ENCODE measurements at places on chromosomes 16 and 17.
A peak's percentile ranks its signal among the peaks of the same experiment; 100 is the strongest.

- no peak for DNase-seq
These were observed 18.4 kb downstream of the MAP1LC3B start for GRCh38 chr16:87410530-87410929.

DNA sequence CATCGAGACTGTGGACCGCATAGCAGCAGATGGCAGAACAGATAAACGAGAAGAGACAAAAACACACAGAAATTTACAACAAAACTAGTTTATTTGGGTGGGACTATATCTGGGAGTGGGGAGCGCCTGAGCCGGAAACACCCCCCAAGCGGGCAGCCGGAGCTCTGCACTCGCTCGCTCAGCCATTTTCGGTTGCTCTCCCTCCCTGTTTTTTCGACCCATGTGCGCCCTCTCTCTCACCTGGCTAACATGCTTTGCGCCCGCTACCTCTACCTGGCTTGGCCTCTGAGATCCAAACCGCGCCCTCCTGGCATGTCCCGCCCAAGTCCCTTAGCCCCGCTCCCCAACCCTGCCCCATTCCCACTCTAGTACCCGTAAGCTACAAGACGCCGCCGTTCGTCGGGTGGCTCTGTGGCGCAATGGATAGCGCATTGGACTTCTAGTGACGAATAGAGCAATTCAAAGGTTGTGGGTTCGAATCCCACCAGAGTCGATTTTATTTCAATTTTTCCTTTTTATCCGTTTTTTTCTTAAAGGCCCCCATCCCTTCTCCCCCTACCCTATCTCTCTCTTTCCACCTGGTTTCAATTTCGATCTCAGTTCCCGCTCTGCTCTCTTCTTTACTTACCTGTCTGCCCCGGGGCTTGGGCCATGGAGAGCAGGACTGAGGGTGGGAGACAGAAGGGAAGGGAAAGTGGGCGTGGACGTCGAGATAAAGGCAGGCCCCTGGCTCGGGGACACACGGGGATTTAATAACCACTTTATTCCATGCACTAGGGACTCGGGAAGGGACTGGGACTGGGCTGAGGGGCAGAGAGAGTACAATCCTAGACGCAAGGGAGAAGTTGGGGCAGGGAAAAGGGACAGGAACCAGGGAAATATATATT lies 2.4 kb upstream of the ALOXE3 start:
- DNase-seq: peak; percentile 62

GRCh38 chr17:4625181-4625617 lies 16.3 kb downstream of the ALOX15 start:
- DNase-seq: peak; percentile 18

DNA sequence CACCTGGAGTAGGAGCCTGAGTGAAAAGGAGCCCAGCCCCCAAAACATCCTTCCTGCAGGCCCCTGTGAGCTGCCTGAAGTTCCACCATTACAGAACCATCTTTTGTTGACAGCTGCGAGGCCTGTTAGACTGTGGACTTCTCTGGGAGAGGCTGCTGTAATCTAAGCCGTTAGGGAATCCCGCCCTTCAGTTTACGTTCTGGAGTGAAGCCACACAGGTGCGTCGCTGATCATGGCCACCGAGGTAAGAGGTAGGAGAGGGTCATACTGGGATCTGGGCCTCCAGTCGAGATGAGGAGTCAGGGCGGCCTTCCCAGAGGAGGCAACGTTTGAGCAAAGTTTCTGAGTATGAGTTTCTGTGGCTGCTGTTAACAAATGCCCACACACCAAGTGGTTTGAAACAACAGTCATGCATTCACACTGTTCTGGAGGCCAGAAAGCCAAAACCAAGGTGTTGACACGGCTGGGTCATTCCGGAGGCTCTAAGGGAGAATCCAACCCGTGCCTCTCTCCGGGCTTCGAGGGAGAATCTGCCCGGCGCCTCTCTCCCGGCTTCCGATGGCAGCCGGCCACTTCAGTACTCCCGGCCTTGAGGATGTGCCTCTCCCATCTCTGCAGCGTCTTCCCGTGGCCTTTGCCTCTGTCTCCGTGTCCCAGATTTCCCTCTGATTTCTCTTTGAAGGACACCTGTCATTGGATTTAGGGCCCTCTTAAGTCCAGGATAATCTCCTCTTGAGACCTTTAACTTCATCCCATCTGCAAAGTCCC lies 26.6 kb upstream of the ATP2C2 start:
- no peak for DNase-seq

DNA sequence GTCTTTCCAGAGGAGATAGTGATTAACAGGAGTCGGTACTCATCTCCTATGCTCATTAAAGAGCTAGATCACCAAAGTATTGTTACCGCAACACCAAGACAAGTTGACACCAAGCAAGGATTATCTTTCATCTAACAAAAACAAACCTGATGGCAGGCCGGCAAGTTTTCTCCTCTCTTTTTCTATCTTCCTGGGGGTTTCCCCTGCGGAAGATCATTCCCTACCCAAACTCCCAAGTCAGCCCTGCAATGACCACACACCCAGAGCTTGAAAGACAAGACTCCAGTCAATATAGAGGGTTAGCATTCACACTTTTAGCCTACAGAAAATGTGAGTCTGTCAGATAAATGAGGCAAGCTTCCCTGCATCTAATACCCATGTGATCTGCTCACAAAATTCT lies 312.1 kb downstream of the SOX9 start:
- DNase-seq: no peak

DNA sequence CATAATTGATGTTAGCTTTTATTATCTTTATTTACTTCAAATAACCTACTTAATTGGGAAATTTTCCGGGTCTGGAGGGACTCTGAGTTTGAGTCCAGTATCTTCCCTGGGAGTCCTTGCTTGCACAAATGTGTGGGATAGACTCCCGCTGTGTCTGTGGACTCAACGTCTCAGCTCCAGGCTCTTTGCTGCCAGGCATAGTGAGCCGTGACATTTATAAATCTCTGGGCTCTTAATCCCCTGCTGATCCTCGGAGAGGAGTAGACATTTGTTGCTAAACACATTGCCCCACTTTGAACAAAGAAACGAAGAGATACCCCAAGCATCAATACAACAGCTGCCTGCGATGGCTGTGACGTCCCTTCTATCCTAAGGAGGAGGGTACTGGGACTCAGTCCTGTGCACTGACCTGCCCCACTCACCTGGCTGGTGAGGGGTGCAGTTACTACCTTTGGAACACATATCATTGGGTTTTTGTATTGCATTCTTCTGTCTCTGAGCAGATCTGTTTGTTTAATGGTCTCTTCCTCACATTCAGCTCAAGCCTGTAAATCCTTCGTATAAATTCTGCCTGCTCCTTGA lies 316.9 kb downstream of the HAPSTR1 start:
- no peak for DNase-seq

- DNase-seq: no peak
These were observed 2.7 kb upstream of the AMFR start for GRCh38 chr16:56428091-56428490.

GRCh38 chr17:34420254-34420766 lies 57.3 kb upstream of the CCL1 start:
- peak; percentile 84 for DNase-seq

- no peak for DNase-seq
These were observed 88.4 kb downstream of the SPACA3 start for GRCh38 chr17:33080091-33080490.

DNA sequence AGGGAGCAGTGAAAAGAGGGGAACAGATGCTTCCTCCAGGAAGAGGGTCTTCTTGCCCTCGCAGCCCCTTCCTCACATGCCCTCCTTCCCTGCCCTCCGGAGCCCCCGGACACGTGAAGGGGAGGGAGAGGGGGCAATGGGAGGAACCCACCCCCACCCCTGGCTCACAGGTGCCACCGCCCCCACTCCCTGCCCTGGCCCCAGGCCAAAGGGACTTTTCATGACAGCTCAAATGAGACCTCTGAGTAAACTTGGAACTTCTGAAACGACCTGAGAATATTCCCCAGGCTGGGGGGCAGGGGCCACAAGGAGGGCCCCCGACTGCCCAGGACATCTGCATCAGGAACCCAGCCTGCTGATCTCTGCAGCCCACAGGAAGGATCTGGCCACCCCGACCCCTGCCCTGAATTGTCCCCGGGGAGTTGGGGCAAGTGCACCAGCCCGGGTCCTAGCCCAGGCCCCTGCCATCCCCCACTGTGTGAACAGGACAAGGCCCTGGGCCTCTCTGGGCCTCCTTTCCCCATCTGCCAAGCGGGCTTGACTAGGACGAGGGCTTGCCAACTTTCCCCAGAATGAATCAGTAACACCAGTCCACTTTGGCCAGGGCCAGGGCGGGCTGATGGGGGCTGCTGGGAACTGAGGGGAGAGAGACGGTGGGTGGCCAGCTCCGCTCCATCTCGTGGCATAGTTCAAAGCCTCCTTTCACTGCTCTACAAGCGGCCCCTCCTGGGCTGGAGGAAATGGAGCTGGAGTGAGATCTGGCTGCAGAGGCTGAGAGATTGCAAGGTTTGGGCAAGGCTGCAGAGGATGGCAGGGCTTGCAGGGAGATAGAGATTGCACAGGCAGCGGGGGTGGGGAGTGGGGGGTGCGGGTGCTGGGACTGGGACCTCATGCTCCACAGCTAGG lies 3.8 kb downstream of the IL21R start:
- DNase-seq: peak; percentile 69

- DNase-seq: no peak
These were observed 30.4 kb upstream of the ZC3H18 start for GRCh38 chr16:88539652-88540345.

DNA sequence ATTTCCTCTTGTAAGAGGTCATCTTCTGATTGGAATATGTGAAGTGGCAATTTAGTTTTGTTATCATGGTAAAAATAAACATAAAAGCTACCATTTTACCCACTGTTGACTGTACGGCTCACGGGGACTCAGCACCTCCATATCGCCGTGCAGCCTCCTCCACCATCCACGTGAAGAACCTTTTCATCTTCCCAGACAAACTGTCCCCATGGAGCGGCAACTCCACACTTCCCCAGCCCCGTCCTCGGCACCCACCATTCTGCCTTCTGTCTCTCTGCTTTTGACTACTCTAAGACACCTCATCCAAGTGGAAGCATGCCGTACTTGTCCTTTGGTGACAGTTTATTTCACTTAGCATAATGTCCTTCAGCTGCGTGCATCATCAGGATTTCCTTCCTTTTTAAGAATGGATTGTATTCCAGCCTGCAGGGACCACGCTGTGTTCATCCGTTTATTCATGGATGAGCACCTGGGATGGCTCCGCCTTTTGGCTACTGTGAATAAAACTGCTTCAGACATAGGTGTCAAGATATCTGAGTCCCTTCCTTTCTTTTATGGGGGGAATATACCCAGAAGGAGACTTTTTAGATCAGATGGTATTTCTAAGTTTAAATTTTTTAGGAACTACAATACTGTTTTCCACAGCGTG lies 14.3 kb downstream of the FBXO31 start:
- DNase-seq: no peak

GRCh38 chr16:87411375-87412271 lies 19.5 kb downstream of the MAP1LC3B start:
- peak; percentile 5 for DNase-seq

DNA sequence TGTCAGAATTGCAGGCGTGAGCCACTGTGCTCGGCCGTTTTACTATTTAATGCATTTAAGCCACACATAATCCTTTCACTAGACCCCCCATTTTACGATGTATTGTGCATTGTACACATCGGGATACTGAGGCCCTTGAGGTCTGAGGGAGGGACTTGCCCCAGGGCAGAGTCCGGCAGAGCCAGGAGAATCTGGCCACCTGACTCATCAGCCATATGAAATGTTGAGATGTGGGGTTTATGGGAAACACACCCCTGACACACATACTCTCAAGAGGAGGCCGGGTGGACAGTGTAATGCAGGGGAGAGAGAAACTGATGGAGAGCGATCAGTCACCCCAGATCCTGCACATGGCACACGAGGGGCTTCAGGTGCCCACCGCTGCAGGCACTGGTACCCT lies 196.6 kb downstream of the ZNF423 start:
- no peak for DNase-seq

DNA sequence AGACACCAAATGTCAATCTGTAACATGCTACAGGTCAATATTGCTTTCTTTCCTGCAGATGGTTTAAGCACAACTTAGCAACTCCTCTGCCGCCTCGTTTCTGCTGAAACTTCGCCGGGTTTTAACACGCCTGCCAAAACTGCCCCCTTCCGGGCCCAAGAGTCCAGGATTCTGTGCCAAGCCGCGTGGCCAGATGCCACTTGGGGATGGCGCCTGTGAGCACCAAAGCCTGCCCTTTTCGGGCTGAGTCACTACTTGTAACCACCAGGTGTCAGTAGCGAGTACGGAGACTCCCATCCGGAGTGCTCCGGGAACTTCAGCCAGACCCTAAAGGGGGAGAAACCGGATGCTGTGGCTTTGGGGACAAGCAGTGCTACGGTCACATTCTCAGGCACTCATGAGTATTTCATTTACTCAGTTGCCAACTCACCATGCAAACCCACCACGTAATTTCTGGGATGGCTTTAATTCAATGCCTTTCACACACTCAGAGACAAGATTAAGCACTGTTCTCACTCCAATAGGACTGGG lies 7.8 kb downstream of the PMP22 start:
- DNase-seq: peak; percentile 87

- peak; percentile 67 for DNase-seq
These were observed 3.0 kb downstream of the CBX8 start for GRCh38 chr17:79793924-79794304.

DNA sequence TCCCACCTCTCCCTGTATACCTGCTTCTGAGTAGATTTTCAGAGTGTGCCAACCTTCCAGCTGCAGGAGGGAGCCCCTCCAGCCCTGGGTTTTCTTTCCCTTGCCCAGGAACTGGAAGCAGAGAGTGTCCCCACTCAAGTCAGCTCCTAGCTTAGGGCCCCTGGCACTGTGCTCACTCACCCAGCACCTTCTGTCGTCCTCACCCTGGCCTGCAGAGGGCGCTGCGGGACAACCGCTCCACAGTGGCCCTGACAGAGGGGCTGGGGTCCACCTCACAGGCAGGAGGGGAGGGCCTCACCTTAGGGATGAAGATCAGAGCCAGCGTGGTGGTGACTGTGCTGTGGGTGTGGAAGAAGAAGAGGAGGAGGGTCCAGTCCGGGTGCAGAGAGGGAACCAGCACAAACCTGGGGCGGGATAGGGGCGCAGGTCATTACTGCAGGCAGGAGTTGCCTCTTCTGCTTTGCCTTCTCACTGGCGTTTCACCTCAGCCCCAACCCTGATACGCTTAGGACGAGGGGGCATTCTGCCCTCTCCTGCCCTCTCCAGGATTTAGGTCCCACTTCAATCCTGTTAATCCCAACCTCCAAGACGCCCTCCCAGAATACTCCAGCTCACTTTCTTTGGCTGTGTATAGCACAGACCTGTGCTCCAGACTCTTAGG lies 10.0 kb downstream of the GPR179 start:
- DNase-seq: peak; percentile 58

DNA sequence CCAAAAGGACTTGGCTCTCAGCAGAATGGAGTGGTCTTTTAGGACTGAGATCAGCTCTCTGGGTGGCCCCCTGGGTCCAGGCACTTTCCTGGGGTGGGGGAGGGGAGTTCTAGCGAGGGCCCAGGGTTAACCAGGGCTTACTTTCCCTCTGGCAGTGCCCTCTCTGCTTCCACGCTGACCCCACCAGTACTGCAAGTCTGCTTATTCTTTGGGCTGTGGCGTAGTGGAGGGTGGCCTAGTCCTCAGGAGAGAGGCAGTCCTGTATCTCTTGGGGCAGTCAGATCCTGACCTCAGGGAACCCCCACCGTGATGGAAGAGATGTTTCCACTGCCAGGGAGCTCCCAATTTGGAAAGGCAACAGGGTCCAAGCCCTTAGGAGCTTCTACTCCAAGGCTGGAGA lies 79.4 kb downstream of the CCDC182 start:
- DNase-seq: no peak

- no peak for DNase-seq
These were observed 57.6 kb downstream of the RAB11FIP4 start for GRCh38 chr17:31449111-31449510.

- DNase-seq: no peak
These were observed 10.6 kb upstream of the MFAP4 start for GRCh38 chr17:19397556-19398041.

- DNase-seq: no peak
These were observed 5.0 kb downstream of the HERPUD1 start for GRCh38 chr16:56936950-56937349.

- no peak for DNase-seq
These were observed 42.8 kb upstream of the GSE1 start for GRCh38 chr16:85570213-85570734.

Measured in AG20443 (cell line).